ENCODE measurements at places on chromosomes 13 and 19. TPM values are rescaled to one million over a fixed set of nuclear protein-coding genes. Genes with fewer than 3 reads are reported as not detected.

The FUT3 gene
- 5.0 TPM for polyA plus RNA-seq

DNA sequence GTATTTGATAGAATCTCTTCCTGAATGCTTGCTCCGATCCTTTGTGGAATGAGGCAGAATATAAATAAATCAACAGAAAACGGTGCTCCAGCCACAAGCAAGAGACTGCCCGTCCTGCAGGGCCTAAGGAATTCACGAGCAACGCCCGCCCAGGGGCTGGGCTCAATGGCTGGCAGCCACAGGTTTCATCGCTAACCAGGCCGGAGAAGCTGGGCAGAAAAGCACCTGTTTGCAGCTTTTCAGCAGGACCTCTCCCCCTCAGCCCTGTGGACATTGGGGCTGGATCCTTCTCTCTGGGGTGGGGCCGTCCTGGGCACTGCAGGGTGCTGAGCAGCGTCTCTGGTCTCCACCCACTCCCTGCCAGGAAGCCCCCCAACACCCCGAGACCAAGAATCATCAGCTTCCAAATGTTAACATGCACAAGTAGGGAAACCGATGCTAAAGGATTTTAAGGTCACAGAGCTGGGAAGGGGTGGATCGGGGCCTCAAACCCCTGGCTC, 102.5 kb downstream of the GADD45B start:
- peak; percentile 55 for DNase-seq

- DNase-seq: no peak
Measured at GRCh38 chr19:35076657-35077056, 35.1 kb downstream of the HPN start.

DNA sequence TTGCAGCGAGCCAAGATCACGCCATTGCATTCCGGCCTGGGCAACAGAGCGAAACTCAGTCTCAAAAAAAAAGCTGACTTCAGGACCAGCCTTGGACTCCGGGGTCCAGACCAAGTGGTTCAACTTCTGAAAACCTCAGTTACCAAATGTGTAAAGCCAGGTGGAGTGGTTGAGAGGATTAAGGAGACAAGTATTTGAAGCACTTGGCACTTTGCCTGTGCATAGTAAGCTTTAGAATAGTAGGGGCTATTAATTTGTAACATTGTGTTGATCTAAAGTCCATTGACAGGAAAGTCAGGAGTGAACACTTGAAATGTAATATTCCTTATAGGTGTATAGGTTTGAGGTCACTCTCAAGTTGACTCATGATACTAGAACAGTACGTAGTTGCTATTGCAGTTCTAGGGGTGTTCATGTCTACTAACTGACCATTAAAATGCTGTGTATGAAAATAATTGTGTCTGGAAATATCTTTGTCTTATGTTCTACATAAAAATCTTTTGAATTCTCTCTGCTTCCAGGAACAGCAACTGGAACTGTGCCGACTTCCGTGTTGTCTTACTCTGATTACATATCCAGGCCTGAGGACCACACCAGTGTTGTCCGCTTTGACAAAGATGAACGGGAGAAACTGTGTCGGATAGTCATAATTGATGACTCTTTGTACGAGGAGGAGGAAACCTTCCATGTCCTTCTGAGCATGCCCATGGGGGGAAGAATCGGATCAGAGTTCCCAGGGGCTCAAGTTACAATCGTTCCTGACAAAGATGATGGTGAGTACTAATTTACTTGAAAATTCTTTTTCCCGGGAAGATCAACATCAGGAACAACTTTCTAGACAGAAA, 97.4 kb downstream of the FREM2 start:
- DNase-seq: peak; percentile 63

The EDDM13 gene
- 1.6 TPM for polyA plus RNA-seq

DNA sequence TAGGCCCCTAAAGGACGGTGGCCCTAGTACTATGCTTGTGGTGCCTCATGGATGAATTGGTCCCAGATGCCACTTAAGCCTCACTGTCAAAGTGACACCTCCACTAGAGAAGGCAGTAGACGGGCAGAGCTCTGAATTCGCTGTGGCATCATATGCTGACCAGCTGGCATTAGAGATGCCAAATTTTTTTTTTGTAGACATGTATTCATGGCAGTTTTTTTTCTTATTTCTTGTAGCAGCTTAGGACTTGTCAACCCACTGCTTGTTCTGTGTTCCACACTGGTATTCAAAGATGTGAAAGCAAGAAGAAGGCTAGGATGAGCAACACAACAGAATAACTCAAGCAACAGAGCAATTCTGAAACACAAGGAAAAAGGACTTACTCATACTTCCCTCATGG, 212.5 kb downstream of the DLEU7 start:
- no peak for DNase-seq

Data from stomach (tissue), 19 donors.